H9 (cell line): ENCODE measurements at places on chromosomes 7 and 10.

DNA sequence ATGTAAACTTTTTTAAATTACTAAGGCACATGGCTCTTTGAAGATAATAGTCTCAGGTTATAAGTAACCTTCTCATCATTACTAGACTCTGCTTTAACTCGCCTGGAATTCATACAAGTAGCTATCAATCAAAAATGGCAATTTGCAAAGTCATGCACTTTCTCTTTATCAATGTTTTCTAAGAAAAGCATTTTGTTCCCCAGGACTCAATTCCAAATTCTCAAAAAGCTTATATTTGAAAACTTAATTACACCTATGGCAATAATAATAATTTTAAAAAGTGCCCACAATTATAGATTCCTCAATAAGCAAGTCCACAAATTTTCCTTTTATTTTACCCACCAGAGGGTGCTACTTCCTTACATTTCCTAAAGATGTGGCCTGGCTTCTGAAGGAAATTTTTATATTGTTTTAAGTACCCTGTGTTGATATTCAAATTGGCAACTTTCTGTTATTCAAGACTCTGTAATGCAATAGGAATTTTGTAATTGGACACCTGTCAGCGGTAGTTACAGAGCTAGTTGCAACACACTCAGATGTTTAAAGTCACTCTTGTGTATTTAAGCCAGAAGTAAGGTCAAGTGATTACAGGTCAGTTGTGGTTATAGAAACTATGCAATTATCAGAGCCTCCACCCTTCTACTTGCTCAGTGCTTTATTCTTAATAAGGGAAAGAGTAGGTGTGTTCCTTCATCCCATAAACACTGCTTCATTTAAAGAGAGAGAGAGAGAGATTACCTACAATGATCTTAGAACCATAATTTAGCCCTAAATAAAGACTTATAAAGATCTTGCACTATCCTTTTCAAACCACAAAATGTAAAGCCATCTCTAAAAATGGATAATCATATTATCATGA lies 47.1 kb upstream of the HYAL4 start:
- DNase-seq: no peak

DNA sequence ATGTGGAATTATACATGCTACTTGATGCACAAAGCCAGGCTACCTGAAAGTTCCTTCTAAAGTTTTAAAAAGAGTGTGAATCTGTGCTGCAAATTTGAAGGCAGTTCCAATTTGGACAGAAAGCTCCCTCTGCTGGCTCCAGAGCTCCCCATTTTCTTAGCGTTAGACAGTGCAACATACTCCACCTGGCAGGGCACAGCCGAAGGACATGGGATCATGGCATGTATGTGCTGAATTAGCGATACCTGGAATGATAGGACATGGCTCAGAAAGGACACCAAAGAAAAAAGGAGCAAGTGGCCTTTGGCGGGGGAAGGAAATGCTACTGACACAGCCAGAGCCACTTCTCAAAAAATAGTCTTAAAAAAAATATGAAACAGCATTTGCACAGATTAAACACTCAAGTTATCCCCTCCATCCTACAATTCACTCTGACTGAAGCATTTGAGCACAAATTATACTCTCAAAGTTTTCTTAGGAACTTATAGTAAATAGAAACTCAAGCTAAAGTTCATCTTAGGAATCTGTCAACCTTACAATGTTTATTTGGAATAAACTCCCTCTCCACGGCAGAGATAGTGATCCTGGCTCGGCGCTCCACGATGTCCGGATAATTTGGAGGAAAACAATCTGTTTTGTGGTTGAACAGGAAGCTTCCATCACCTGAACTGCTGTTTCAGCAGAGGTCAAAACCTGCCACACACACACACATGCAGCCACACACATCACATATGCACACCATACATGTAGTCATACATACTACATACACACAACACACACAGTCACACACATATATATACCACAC lies 80.0 kb downstream of the C7orf25 start:
- DNase-seq: peak; percentile 43

DNA sequence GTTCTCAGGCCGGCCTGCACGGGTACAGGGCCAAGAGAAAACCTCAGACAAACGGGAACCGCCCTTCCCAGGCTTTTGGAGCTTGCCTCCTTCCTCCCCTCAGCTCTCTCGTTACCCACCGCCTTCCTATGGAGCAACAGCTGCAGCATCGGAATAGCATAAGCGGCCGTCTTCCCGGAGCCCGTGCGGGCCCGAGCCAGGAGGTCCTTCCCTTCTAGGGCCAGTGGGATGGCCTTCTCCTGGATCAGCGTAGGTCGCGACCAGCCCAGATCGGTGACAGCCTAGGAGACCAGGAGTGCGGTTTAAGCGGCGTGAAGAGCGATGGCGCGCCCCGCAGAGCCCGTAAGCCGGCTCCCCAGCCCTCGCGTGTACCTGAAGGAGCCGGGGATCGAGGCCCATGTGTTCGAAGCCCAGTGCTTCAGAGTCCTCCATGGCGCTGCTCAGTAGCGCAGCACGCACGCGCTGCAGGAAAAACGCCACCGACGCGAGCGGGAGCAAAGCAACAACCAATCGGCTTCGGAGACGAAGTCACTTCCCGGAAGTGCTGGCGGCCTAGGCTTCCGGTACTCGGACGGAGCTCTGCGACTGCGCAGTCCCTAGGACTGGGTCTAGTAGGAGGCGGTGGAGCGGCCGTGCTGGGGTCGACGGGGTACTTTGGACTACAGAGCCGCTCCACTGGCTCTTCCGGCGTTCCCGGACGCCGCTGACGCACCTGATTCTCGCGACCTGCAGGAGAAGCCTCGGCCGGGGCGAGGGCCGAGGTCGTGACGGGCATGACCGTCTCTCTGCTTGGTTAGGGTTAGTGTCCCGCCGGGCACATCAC lies at the start of gene DDX56:
TSS of gene DDX56 (minus strand) at position 445 of the 823 bp plus-strand sequence. CDS start at position 432, 13 bp downstream.
- DNase-seq: peak; percentile 96

DNA sequence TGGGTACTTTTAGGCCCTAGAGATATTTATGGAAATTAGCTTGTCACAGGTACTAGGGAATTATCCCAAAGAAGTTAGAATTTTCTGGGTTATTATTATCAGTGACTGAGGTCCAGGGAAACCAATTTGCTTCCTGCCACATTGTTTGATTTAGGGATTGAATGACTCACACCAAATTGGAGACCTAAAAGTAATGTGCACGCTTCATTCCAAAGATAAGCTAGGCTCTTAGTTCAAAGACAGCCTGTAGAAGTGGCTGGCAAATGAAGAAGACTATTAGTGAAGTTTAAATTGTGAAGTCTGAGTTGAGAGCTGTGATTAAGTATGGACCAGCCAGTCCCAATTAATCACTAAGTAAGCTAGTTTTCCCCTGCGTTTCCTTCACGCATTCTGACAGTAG lies 188.1 kb upstream of the MYO3A start:
- DNase-seq: no peak

DNA sequence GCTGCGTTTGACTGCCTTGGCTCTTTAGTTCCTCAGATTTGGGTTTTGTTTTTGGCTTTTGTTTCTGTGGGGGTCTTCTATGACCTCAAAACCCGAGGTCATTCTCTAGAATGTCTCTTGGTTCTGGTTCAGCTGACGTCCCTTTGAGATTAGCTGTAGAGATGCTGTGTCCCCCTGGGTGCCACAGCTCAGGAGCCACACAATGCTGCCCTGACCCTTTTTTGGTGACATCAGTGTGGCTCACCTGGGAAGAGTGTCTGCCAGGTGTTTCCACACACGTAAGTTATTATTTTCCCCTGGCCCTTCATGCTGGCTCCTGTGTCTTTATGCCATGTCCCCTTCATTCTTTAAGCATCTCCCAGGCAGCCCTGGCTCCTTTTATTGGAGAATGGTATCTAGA lies 89.8 kb upstream of the DDC start:
- DNase-seq: no peak

- no peak for DNase-seq
These were observed 183.2 kb downstream of the RTKN2 start for GRCh38 chr10:62085404-62085803.

- peak; percentile 32 for DNase-seq
These were observed 128.6 kb downstream of the OAT start for GRCh38 chr10:124289851-124290795.

GRCh38 chr10:15585303-15585715 lies 134.4 kb downstream of the ITGA8 start:
- DNase-seq: peak; percentile 78

DNA sequence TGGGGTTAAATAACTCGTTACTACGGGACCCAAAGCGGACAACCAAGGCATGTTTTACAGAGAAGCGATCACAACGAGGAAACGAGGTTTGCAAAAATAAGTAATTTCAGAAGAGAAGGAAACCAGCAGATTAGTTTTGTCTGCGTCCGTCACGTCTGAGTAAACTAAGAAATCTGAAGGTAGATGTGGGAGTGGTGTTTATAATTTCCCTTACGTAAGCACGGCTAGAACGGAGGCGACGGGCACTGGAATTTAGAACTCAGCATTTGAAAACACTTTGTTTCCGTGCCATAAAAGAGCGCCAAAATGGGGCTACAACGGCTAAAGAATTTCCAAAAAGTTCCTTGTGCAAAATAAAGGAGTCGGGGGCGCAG lies 718 bp upstream of the UMAD1 start:
- DNase-seq: no peak

DNA sequence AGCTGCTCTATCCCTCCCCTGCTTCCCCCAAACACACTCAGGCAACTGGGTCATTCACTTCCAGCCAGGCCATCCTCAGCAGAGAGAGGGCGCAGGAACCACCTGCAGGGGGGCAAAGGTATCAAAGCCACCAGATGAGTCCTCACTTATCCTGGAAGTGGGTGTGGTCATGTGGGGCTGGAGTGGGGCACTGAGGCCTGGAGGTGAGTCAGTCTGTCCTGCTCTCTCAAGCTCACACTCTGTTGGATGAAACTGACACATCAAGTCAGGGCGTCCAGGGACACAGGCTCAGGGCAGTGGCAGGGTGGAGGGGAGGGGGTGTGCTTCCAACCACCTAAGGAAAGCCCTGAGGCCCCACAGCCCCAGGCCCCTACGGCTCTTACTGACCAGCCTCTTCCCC lies 8.0 kb upstream of the ELFN1 start:
- peak; percentile 26 for DNase-seq

DNA sequence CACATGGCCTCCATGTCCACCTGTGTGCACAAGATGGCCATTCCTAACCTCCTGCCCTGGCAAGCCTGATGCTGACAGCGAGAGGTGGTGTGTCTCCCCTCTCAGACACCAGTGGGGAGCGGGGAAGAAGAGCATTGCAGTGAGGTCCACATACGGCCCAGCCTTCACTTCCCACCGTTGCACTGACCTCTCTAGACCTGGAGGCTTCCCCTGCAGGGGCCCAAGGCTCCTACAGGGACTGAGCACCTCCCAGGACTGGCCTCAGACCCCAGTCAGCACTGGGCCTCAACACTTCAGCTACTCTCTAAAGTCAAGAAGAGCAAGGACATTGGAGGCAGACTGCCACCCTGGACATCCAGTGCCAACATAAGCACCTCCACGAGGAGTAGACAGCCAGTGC lies 15.9 kb downstream of the STK32C start:
- DNase-seq: no peak

DNA sequence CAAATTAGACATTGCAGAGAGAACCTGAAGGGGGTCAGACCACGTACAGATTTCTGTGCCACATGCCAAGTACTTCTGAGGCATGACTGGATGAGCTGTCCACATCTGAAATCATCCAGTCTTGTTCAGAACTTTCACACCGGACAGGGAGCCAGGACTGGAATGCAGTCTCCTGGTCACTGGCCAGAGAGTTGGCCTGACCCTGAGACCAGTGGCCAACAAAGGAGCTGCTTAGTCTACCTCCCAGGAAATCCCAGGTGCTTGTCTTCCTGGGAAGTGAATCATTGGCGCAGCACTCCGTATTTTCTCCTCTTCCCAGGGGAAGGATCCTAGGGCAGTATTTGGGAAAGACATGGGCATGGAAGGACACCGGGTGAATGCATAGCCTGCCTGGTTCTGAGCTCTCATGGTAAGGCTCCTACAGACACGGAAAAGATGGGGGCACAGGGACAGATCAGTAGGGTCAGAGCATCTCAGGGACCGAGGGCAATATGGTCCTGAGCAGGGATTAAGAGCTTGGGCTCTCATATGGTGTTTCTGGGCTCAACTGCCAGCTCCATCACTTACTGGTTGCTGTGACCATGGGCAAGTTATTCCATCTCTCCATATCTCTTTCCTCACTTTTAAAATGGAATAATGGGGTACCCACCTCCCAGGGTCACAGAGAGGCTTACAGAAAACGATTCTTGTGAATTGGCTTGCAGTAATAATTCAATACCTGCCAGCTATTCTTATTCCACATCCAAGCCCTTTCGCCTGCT lies 1.3 kb upstream of the SCD start:
- no peak for DNase-seq

DNA sequence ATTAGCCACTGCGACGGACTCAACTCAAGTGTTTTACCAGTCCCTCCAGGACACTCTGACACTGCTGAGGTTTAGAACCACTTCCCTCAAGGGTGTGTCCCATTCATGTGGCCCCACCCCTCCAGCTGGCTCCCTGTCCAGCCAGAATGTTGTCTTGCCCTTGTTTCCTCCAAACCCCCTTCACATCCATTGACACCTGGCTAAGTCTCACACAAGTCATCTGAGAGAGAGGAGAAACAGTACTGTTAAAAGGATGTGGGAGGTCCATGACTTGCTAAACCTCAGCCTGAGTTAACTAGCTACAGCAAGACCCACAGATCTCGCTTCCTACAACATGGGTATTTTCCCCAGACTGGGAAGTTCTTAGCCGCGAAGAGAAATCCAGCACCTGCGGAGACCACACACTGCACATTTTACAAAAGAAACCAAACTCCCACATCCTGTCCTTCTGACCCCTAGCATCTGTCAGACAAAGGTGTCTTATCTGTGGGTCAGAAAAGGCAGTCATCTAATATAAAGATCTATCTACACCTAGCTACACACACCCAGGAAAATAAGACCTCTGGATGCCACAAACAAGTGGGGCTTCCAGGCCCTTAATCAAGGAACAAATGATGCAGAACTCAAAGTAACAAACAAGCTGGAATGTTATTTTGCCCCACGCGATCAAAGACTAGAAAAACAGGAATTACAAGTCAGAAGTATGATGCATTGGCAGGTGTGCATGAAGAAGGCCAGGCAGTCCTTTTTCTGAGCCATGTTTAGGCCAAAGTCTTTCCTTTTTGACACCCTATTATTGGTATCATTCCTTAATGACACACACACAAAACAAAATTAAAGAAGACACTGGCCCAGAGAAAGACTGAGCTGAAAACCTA lies 13.9 kb downstream of the OSBPL3 start:
- peak; percentile 28 for DNase-seq

DNA sequence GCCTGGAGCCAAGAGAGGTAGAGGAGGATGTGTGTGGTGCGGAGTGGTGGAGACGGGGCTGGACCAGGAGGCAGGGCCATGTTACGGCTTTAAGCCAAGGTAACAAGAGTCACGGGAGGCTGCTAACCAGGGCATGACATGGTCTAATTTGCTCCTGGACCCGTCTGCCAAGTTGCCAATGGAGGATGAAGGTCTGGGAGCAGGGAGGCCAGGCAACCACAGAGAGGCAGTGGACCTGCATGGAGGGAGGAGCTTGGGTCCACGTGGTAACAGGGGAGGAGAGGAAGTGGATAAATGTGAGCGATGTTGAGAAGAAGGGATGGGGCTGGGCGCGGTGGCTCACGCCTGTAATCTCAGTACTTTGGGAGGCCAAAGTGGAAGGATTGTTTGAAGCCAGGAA lies 31.0 kb downstream of the SRRM3 start:
- no peak for DNase-seq

- no peak for DNase-seq
These were observed 10.5 kb downstream of the CAV2 start for GRCh38 chr7:116509982-116510579.

GRCh38 chr7:78852951-78853350 lies 600.5 kb downstream of the MAGI2 start:
- no peak for DNase-seq
